Fibroblast of gingiva (primary cell): ENCODE measurements at places on chromosomes 11 and 22.

GRCh38 chr11:119340335-119341221 is at the start of gene C1QTNF5:
Gene C1QTNF5 (minus strand): TSS chr11:119340883. CDS start chr11:119340397, 486 bp downstream.
- DNase-seq, result peak; percentile 69

- DNase-seq, result no peak
Measured at GRCh38 chr11:46331282-46331984, 15.8 kb upstream of the DGKZ start.

GRCh38 chr11:72939031-72939430 is 124.8 kb downstream of the ATG16L2 start:
- no peak for DNase-seq

DNA sequence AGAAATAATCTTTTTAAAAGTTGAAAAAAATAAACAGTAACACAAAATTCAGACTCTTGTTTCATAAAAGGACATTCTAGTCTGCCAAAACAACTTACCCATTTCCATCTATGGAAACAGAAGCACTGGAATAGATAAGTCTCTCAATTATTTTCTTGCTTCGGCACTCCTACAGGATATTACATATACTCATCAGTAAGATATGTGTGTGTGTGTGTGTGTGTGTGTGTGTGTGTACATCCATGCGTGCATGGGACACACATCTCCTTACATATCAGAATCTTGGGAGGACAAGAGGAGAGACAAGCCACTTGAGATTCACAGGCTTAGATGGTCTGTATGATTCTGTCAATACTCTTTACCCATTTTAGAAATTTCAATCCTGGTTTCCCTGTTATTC is 144.6 kb downstream of the ATG16L2 start:
- DNase-seq, result no peak

- DNase-seq, result no peak
Measured at GRCh38 chr11:94032066-94032465, 10.9 kb downstream of the HEPHL1 start.

DNA sequence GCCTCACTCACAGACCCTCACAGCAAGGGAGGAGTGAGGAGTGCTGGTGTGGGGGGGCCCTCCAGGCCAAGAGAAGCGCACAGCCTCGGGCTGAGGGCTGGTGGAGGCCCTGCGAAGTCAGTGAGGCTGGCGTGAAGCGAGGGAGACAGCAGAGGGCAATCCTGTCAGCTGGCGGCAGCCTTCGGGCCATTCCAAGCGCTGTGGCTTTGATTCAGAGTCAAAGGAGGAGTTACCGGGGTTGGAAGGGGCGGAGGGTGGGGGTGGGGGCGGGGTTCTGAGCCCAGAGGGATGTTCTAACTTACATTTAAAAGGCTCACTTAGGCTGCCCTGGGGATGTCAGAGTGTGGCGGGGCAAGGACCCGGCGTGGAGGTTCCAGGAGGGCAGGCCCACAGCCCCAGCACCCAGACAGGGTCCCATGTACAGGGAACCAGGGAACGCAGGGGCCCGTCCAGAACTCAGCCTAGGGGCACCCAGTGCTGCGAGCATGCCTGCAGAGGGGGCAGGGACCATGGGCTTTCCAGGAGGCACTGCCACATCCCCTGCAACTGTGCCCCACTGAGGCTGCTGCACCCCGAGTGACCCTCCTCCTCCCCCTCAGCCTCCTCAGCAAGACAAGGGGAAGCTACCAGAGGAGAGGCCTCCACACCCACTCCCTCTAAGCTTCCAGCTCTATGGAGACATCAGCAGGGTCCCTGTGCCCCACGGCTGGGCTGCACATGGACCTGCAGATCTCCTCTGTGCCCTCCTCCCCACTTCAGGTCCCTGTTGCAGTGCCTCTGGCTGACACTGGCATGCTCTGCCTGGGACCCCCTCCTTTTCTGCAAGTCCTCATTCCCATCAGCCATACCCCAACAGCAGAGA is 39.7 kb upstream of the TTLL12 start:
- DNase-seq, result peak; percentile 36

DNA sequence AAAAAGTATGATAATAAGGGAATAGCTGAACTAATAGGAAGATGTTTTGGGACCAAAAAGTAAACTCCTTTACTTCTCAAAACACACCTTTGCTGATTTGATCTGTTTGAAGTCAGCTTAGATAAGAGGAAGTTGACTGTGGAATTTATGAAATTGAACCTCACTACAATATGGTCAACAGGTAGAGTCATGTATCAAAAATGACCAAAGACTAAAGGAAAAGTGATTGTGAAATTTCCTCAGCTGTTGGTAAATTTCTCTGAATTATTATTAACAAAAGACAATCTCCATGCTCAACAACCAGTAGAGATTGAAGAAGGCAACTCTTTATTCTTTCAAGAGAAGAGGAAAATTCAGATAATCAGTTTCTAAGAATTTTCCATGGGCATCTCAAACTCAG is 826.5 kb downstream of the KCNA4 start:
- DNase-seq, result no peak

- peak; percentile 56 for DNase-seq
Measured at GRCh38 chr11:75919525-75919924, 104.5 kb downstream of the UVRAG start.

DNA sequence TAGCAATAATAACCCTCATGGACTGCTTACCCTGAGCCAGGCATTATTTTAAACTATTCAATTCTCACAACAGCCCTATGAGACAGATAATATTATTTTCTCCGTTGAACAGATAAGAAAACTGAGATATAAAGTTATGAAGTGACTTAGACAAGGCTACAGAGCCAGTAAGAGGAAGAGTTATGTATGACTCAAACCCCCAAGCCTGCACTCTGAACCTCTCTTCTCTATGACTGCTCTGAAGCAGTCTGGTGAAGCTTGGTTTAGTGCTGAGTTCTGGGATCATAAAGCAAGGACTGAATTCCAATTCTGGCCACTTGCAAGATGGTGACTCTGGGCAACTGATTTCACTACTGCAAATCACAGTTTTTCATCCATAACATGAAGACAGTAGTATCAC is 34.5 kb downstream of the TNKS1BP1 start:
- no peak for DNase-seq

DNA sequence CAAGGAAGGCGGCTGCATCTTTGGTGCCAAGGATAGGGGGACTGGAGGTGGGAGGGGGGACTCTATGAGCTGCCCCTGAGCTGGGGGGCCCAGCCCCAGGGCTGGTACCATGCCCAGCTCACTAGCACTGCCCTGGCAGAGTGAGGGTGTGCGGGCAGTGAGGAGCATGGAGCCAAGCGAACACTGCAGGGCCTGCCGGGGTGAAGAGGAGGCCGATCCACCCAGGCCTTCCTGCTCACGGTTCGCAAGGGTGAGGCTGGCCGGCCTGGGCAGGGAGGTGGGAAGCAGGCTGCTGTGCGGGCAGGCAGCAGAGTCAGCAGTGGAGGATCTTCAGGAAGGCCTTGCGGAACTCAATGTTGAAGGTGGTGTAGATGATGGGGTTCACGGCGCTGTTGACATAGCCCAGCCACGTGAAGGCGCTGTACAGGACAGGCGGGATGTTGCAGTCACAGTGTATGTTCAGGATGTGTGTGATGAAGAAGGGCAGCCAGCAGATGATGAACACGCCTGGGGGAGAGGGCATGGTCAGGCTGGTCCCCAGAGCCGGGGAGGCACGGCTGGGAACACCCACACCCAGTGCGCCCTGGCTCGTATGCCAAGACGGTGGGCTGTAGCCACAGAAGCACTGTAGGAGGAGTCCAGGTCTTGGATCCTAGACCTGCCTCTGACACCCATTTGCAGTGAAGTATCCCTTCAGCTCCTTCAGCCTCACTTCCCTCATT is 23.0 kb downstream of the ANKK1 start:
- DNase-seq, result no peak

DNA sequence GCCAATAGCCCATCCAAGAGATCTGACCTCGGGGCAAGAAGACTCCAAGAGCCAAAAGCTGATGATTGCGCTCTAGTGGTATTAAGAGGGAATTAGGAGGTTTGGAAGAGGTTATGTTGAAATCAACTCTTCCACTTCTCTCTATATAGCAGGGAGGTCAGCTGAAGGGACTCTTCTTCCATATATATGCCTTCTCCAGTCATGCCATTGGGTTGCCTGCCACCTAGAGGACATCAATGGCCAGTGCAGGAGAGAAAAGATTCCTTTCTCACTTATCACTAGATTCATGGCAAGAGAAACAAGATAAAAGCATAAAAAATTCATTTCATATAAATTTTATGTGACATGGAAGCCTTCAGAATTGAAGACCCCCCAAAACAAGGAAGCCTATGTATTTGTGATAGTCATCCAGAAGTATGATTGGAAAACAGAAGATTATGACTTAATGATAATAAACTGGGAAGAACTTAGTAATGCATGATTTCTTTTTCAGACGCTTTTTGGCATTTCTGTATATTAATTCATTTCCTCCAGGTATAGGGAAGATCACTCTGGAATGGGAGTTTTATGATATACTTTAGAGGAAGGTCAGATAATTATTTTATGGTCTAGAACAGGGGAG is 435.1 kb upstream of the DDI1 start:
- DNase-seq, result peak; percentile 71

- DNase-seq, result no peak
Measured at GRCh38 chr11:5527716-5528115, 11.2 kb upstream of the UBQLNL start.

DNA sequence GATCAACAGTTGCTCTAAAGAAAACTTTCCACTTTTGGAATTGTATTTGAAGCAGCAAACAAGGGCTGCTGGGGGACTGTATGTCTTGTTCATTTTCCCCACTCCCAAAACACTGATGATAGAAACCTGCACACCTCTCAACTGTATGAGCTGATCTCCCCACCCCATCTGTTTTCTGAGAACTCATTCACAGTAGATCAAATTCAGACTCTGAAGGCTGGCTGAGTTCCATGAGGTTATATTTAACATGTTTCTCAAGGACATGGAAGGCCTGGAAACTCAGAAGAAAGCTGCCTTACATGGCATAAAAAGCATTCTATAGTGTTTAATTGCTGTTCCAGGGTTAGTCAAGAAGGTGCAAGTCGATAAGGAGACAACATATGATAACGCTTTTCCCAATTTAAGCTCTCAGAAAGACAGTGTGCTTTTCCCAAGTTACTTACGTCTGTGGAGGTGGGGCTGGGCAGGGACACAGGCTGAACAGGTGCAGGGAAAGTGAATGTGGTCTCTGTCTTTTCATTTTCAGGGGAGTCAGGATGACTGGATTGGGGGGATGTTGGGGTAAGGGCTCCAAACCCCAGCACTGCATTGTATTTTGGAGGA is 23.0 kb downstream of the LARGE2 start:
- DNase-seq, result no peak

- DNase-seq, result no peak
Measured at GRCh38 chr11:130668751-130669150, 220.3 kb downstream of the ADAMTS15 start.

DNA sequence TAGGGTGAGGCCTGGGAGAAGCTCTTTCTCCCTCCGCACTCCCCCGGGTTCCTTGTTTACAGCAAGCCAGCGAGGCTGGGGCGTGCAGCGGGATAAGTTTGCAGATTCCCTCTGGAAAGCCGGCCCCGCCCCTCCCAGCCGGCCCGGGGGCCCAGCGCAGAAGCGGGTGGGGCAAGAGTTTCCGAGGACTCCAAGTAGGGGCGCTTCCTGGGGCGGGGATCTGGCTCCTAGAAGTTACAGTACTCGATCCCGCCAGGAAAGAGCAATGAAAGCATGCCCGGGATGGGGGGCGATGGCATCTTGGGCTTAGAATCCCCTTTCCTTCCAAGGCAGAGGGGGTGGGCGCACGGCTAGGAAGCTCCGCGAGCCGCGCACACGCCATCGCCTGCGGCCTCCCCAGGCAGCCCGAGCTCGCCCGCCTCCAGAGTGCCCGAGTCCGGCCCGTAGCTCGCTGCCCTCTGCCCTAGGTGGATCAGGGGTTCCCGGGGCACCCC is 385 bp downstream of the TST start:
- peak; percentile 40 for DNase-seq

- peak; percentile 81 for DNase-seq
Measured at GRCh38 chr11:118618991-118619375, 11.6 kb downstream of the PHLDB1 start.

DNA sequence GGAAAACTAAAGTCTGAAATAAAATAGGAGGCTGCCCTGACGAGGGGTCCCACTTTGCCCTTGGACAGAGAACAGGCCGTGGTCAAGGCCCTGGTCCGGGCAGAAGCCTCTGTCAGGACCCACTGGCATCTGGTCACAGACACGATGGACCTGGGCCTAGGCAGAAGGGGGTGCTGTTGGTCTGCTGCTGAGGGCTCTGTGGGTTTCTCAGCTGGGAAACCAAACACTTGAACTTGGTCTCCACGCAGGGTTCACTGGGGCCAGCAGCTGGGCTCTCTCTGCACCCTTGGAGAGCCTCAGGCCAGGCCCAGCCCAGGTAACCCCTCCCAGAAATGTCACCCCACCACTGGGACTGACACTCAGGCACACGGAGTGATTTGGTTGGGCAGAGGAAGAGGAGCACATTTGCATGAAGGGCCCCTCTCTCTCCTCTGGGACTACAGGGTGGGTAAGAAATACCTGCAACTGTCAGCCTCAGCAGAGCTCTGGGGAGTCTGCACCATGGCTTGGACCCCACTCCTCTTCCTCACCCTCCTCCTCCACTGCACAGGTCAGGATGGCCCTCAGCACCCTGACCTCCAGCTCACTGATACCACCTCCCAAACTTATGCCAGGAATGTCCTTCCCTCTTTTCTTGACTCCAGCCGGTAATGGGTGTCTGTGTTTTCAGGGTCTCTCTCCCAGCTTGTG is 48.1 kb upstream of the TOP3B start:
- no peak for DNase-seq

DNA sequence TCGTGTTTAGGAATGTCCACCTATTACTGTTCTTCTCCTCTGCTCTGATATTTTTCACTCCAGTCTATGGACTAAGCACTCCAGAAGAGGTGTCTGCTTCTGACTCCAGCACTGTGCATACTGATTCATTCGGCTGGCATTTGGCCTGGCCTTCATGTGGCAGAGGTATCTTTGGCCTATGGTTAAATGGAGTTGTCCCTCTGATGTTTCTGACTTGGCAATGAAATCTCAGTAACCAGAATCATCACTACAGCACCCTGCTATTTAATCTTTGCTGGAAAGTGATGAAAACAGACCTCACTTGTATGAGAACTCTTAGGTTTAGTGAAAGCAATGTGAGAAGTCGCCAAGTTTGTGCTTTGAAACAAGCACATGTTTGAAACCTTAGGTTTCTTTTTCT is 155.2 kb downstream of the MAML2 start:
- DNase-seq, result peak; percentile 77

GRCh38 chr11:92967867-92968266 is 1.6 kb upstream of the MTNR1B start:
- no peak for DNase-seq

DNA sequence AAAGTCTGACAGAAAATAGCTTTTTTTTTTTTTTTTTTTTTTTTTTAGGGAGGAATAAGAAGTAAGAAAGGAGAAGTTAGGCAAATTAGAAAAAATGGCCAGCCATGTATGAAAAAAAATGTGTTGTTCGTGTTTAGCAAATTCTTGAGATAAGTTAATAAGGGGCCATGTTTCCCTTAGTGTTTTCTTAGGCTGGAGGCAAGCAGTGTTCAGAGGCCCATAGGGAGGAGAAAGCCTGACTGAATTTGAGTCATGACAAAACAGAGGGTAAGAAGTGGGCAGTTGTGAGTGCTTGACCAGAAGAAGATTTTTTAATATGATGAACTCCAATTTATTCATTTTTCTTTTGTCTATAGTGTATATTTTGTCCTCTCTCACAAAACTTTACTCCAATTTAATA is 766.4 kb downstream of the FAM181B start:
- DNase-seq, result no peak

GRCh38 chr11:47843361-47844055 is 4.6 kb downstream of the NUP160 start:
- DNase-seq, result no peak
